Activated CD8-positive, alpha-beta T cell treated with anti-CD3 and anti-CD28 coated beads for 36 hours (primary cell): ENCODE measurements at places on chromosomes 13 and 19. TPM values are rescaled to one million over a fixed set of nuclear protein-coding genes. Genes with fewer than 3 reads are reported as not detected.

DNA sequence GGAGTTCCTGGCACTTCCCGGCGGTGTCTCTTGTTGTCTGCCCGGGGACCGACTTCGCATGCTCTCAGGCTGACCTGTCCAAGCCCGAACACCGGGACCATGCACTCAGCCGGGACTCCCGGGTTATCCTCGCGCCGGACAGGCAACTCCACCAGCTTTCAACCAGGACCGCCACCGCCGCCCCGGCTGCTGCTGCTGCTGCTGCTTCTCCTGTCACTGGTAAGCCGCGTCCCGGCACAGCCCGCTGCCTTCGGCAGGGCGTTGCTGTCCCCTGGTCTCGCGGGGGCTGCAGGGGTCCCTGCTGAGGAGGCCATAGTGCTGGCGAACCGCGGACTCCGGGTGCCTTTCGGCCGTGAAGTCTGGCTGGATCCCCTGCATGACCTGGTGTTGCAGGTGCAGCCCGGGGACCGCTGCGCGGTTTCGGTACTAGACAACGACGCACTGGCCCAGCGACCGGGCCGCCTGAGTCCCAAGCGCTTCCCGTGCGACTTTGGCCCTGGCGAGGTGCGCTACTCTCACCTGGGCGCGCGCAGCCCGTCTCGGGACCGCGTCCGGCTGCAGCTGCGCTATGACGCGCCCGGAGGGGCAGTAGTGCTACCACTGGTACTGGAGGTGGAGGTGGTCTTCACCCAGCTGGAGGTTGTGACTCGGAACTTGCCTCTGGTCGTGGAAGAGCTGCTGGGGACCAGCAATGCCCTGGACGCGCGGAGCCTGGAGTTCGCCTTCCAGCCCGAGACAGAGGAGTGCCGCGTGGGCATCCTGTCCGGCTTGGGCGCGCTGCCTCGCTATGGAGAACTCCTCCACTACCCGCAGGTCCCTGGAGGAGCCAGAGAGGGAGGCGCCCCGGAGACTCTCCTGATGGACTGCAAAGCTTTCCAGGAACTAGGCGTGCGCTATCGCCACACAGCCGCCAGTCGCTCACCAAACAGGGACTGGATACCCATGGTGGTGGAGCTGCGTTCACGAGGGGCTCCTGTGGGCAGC, 661 bp downstream of the FREM2 start:
- no peak for DNase-seq
- peaks cover 5% of the 10 kb centered on the region for H3K4me1 ChIP-seq
- no peak overlapping the region for H3K4me3 ChIP-seq
- peaks cover 16% of the 10 kb centered on the region for H3K27me3 ChIP-seq
- H3K27ac ChIP-seq = no peak overlapping the region

- no peaks in the 10 kb centered on the region for H3K27me3 ChIP-seq
- H3K27ac ChIP-seq = peak within 1 kb of the TSS; percentile 96
- peak within 1 kb of the TSS; percentile 92 for H3K4me3 ChIP-seq
- DNase-seq = peak; percentile 94
- H3K4me1 ChIP-seq = peaks cover 29% of the 10 kb centered on the region
Observed at GRCh38 chr19:52171321-52172169, at the start of gene ZNF836. Gene ZNF836 (minus strand): TSS chr19:52171621. CDS start chr19:52168072, 3,549 bp downstream.

DNA sequence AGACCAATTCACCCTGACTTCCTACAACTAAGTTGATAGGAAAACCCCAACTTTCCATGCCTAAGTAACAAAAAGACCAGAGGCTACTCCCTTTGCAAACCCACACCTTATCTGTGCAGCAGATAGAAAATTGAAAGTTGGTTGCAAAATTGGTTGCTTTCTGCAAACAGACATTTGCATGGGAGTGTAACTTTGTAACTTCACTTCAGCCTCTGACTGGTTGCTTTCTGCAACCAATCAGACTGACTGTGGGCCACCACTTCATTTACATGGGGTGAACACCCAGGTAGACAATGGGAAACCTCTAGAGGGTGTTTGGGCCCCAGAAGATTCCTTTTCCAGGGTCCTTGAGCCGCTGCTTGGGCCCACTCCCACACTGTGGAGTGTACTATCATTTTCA, 9.8 kb downstream of the TEX30 start:
- no peaks in the 10 kb centered on the region for H3K27me3 ChIP-seq
- DNase-seq = no peak
- no peak overlapping the region for H3K27ac ChIP-seq
- H3K4me1 ChIP-seq = no peaks in the 10 kb centered on the region
- H3K4me3 ChIP-seq = no peak overlapping the region
- H3K36me3 ChIP-seq = peaks cover 7% of the 10 kb centered on the region

DNA sequence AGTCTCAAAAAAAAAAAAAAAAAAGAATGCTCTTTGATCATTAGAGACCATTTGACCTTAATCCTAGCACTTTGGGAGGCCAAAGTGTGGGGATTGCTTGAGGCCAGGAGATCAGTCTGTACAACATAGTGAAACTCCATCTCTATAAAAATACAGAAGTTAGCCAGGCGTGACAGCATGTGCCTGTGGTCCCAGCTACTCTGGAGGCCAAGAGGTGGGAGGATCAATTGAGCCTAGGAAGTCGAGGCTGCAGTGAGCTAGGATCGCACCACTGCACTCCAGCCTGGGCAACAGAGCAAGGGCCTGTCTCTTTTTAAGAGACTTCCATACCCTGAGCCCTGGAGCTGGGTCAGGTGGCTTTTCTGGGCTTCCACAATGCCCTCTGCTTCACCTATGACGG, 11.5 kb upstream of the COLGALT1 start:
- H3K27me3 ChIP-seq = peaks cover 2% of the 10 kb centered on the region
- no peak for DNase-seq
- H3K4me1 ChIP-seq = peaks cover 6% of the 10 kb centered on the region
- H3K36me3 ChIP-seq = no peaks in the 10 kb centered on the region
- H3K4me3 ChIP-seq = no peak overlapping the region

GRCh38 chr13:59476366-59476765, 687.4 kb downstream of the DIAPH3 start:
- H3K4me3 ChIP-seq = no peak overlapping the region
- no peak for DNase-seq
- no peaks in the 10 kb centered on the region for H3K36me3 ChIP-seq
- H3K27ac ChIP-seq = no peak overlapping the region
- no peaks in the 10 kb centered on the region for H3K4me1 ChIP-seq

- no peak overlapping the region for H3K4me3 ChIP-seq
Observed at GRCh38 chr19:41131186-41131585, 17.0 kb downstream of the CYP2F1 start.

DNA sequence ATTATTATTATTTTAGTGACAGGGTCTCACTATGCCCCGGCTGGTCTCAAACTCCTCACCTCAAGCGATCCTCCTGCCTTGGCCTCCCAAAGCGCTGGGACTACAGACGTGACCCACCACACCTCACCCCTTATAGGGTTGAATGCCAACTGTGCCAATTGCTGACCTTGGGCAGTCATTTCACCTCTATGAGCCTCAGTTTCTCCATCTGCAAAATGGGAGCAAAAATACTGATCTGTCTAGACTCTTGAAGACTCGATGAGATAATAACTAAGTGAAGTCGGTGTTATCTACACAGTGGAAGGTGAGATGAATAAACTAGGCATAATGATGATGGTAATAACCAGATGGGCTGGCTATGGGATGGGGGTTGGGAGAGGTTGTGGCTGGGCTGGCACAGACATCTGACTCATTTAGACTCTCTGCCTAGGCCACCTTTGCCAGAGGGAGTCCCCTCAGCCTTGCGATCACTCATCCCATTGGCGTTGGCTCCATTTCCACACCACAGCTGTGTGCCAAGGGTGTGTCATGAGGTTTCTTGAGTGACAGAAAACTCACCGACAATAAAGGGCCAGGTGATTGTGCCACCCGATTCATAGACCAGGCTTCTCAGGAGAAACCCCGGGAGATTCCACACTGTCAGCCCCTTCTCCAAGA, at the start of gene CASP14:
CASP14 (plus strand) TSS at position 596 of the 657 bp plus-strand sequence. CDS start 2,772 bp downstream, outside the sequence.
- no peak within 1 kb of the TSS for H3K27ac ChIP-seq
- no peak within 1 kb of the TSS for H3K4me3 ChIP-seq
- H3K27me3 ChIP-seq = peaks cover 39% of the 10 kb centered on the region
- DNase-seq = no peak
- H3K36me3 ChIP-seq = no peaks in the 10 kb centered on the region

DNA sequence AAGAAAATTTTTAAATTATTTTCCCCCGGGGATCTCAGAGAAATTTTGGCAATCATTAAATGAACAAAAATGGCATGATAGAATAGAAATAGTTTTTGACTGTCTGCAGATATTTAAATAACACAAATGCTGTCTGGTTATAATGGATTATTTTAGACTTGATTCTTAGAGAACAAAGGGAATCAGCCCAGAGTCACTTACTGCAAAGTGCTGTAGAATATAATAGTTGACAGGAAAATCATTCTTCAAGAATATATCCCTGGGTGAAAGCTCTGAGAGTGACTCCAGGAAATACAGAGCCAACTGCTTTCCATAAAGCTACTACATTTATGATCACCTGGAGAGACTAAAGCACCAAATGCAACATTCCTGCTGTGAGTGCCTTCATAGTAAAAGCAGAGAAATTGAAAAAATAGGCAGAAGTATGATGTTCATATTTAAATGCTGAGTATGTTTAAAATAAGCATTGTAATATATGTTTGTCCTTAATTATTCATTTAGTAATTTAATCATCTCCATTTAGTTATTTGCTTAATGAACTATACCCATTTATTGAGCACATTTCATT, 1765.8 kb downstream of the SLITRK1 start:
- no peaks in the 10 kb centered on the region for H3K27me3 ChIP-seq
- no peaks in the 10 kb centered on the region for H3K36me3 ChIP-seq
- DNase-seq = no peak
- H3K4me1 ChIP-seq = no peaks in the 10 kb centered on the region
- no peak overlapping the region for H3K27ac ChIP-seq

GRCh38 chr19:45177817-45178261, at the start of gene TRAPPC6A:
Gene TRAPPC6A (minus strand): TSS chr19:45178237. CDS start chr19:45178218, 19 bp downstream.
- H3K27me3 ChIP-seq = no peaks in the 10 kb centered on the region
- peak within 1 kb of the TSS; percentile 91 for H3K27ac ChIP-seq
- no peak for DNase-seq
- H3K4me3 ChIP-seq = peak within 1 kb of the TSS; percentile 82

- no peaks in the 10 kb centered on the region for H3K27me3 ChIP-seq
- H3K4me3 ChIP-seq = peak overlapping the region; percentile 94
Observed at GRCh38 chr19:3982701-3983541, 2.3 kb downstream of the EEF2 start.

DNA sequence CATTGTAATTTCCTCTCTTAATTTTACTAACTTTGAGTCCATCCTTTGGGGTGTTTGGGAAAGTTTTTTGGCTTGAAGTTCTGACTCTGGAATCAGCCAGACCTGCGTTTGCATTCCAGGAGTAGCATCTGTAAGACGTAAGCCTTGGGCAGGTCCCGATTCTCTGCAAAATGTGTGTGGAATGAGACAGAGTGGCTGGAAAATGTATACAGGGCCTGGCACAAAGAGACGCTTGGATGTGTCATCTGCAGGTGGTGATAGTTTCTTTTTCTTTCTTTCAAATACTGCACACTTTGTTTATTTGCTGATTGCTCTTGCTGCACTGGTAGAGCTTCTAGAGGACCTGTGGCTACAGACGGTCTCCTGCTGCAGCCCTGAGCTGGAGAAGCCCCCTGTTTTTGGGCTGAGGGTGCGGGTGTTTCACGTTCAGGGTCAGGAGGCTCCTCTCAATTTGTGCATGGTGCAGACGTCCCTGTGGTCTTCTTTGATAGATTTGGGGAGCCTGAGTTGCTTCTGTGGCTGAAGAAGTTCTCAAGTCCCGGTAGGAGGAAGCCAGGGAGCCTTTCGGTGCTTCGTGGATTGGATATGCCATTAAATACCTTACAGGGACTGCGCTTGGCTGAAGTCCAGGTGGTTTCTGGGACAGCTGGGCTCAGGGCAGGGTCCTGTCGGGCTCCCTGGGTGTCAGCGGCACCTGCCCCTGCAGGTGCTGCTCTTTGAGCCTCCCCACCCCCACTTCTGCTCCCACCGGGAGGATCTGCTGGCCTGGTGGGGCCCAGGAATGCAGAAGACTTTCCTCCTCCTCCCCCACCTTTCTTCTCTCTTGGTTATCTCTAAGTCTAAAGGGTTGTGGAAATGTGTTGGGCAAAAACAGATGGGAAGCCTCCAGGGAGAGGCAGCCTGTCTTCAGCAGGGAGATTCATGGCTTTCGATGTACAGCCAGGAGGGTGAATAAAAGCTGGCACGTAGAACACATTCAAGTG, 44.0 kb upstream of the GAS6 start:
- H3K4me1 ChIP-seq = peaks cover 5% of the 10 kb centered on the region
- no peak overlapping the region for H3K4me3 ChIP-seq
- H3K36me3 ChIP-seq = no peaks in the 10 kb centered on the region

DNA sequence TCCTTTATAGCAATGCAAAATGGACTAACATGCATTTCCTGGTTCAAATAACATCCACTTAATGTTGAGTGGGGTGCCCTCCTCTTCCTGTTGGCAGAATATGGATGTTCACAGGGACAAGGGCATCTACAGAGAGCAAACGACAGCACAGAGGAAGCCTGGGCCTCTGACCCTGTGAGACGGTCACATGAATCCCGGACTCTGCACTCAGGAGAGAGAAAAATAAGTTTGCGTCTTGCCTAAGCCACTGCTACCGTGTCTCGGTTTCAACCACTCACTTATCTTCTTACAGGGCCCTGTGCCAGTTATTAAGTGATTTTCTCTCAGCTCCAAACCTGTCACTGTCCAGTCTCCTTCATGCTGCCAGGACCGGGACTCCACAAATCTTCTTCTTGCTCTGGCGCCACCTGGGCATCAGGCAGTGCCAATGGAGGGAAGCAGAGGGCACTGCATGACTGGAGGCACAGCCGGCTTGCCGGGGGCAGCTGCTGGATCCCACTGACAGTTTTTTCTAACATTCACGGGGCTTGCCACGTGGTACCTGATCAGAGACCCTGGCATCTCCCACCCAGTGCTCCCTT, 11.8 kb downstream of the LIG1 start:
- peaks cover 35% of the 10 kb centered on the region for H3K36me3 ChIP-seq
- no peaks in the 10 kb centered on the region for H3K4me1 ChIP-seq
- no peaks in the 10 kb centered on the region for H3K27me3 ChIP-seq
- no peak for DNase-seq

DNA sequence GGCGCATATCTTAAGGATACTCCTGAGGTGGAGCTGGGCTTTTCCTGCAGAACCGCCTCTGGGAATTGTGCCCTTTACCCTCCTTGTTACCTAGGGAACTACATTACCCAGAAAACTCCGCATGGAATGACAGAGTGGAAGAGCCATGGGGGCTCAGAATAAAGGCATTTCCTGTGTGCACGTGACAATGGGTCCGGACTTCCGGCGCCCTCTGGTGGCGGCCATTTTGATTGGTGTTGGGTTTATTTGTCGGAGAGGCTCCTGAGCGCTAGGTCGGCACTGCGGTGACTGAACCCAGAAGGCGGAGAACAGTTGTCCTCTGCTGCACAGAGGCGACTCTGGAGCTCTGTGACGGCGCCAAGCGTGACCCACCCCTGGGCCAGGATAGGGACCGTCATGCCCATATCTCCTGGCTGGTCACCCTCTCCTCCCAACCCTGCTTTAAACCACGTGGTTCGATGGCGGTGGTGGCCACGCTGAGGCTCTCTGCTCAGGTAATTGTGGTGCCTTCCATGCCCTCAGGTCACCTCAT, at the start of gene ZNF587B:
ZNF587B (plus strand) TSS at position 229 of the 532 bp plus-strand sequence; CDS start at position 459, 230 bp downstream.
- H3K4me3 ChIP-seq = peak within 1 kb of the TSS; percentile 12
- H3K27ac ChIP-seq = peak within 1 kb of the TSS; percentile 46
- peak; percentile 63 for DNase-seq

GJB2 gene
- total RNA-seq = 0.83 TPM

TPTE2 gene
- 0.22 TPM for total RNA-seq

CACNG8 gene
- total RNA-seq = not detected

CEACAM16 gene
- total RNA-seq = not detected

MAU2 gene
- total RNA-seq = 39.4 TPM

BEST2 gene
- total RNA-seq = not detected

SIGLEC12 gene
- 0.34 TPM for total RNA-seq

PINLYP gene
- total RNA-seq = 12.3 TPM

PRR22 gene
- 5.0 TPM for total RNA-seq

LRRC63 gene
- 0.59 TPM for total RNA-seq

IL12RB1 gene
- total RNA-seq = 27.2 TPM

SLAIN1 gene
- total RNA-seq = 32.0 TPM
